ENCODE measurements at places on chromosomes 5 and 9.

- DNase-seq = no peak
Measured at GRCh38 chr9:80881320-80881719, 808.0 kb downstream of the TLE1 start.

GRCh38 chr5:35672995-35673394 is 55.3 kb downstream of the SPEF2 start:
- DNase-seq = peak; percentile 8

GRCh38 chr9:32345243-32345642 is 39.2 kb upstream of the ACO1 start:
- DNase-seq = no peak

DNA sequence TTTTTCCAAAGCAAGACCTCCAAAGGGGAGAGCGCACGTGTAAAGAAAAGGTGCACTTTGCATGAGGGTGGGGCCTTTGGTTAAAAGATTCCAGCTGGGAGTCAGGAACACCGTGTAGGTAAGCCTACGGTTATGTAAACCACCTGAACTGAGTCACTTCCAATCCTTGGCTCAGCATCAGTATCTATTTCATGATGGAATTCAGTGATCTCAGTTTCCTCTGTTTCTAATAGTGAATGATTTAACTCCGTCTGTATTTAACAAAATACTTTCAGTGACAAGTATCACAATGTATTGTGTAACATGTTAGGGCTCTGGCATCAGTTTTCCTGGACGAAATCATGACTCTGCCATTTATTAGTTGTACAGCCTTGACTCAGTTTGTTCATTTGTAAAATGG is 1.3 kb upstream of the SVEP1 start:
- DNase-seq = no peak

GRCh38 chr5:154363411-154363810 is 82.4 kb upstream of the SAP30L start:
- no peak for DNase-seq

- DNase-seq = no peak
Measured at GRCh38 chr5:34009610-34010009, 1.8 kb upstream of the AMACR start.

GRCh38 chr9:92728831-92729734 is 35.5 kb downstream of the BICD2 start:
- DNase-seq = peak; percentile 78

DNA sequence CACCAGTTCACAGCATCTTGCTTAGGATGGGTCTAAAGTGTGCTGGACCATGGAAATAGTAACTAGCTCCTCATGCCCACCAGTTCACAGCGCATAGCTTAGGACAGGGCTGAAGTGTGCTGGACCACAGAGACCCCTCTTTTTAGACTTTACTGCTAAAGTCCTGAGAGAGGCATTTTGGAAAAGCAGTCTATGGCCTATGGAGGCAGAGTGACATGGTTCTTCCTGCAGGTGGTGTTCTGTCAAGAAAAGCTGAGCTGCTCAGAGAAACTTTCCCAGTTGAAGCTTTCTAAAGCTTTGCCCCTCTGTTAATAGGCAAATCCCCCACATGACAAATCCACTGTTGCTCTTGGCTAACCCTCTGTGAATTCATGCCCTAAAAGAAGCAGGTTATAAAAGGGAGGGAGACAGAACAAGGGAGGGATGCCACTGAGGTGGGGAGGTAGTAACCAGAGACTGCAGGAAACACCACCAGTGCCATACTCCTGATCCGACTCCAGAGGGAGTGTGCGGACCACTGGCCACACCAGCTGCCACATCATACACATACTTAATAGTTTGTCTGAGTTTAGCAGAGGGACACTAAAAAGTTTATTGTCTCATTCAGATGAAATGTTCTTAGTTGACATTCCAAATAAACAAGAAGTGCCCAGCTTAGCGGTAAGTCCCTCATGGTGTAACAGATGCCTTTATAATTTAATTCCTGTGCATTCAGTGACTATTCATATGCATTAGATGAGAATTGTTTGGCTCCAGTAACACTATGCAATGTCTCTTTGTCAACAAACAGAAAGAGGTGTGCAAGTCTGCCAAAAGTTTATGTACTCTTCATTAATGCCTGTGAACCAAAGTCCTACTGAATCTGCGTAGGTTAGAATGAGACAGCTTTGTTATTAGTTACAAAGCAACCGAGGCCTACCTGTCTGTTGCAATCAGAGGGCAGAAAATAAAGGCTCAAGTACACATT is 236.2 kb upstream of the NFIL3 start:
- DNase-seq = peak; percentile 22

DNA sequence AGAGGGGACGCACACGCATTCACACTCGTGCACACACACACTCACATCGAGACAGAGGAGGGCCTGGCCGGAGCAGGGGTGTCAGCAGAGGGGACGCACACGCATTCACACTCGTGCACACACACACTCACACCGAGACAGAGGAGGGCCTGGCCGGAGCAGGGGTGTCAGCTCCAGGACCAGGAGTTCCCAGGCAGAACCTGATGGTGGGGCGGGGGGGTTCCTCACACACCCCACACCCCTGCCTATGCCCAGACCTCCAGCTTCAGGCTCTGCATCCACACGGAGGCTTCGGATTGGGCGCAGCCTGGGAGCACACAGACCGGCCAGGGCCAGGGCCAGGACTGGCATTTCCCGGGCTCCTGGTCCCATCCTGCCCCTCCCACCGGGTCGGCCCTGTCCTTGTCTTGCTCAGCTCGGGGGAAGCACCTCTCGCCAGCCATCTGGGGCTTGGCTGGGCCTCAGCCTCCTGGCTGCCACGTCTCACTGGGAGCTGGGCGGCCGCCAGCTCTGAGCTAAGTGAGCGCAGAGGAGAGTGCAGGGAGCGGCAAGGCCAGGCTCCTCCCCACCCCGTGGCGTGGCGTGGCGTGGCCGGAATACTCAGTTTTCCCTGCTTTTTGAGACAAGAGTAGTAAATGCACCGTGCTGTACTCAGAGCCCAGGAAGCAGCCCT is 31.3 kb downstream of the ADAMTS2 start:
- peak; percentile 77 for DNase-seq

GRCh38 chr5:151757233-151758140 is 944 bp downstream of the ATOX1 start:
- no peak for DNase-seq

- DNase-seq = no peak
Measured at GRCh38 chr9:104971511-104971910, 43.6 kb upstream of the ABCA1 start.

- no peak for DNase-seq
Measured at GRCh38 chr9:92969516-92970466, 22.5 kb downstream of the FGD3 start.

- DNase-seq = no peak
Measured at GRCh38 chr9:110131499-110131898, 76.5 kb downstream of the C9orf152 start.

DNA sequence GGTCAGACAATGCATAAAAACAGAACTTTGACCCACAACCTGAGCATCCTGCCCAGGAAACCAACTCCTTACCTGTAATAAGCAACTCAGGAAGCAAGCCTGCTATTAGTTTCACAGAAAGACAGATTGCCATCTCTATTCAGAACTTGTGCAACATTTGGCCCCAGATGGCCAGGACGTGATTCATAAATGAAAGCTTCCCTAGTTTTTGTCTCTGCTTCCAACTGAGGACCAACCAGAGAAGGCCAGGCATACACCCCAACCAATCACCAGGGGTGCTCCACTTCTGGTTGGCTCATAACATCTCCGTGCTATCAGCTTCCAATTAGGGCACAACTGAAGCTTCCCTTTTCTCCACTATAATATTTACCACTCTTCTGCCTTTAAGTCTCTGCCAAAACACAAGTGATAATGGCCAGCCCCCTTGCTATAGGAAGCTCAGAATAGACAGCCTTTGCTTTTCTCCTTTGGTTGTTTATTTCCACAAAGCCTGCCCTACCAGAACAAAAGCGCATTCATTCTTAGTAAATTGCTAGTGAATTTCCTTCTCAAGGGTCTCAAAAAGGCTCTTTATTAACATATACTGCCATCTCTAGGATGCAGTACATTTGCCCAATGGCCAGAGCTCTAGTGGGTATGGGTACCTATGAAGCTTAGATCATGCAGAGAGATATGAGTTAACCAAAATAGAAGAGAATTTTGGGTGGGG is 289.7 kb upstream of the DAP start:
- peak; percentile 58 for DNase-seq

- no peak for DNase-seq
Measured at GRCh38 chr5:108989761-108990392, 242.2 kb downstream of the FER start.

- no peak for DNase-seq
Measured at GRCh38 chr5:58019614-58020013, 440.3 kb downstream of the PLK2 start.

- no peak for DNase-seq
Measured at GRCh38 chr9:86459191-86459590, 105.0 kb upstream of the TUT7 start.

- no peak for DNase-seq
Measured at GRCh38 chr9:22363421-22363887, 83.2 kb upstream of the DMRTA1 start.

DNA sequence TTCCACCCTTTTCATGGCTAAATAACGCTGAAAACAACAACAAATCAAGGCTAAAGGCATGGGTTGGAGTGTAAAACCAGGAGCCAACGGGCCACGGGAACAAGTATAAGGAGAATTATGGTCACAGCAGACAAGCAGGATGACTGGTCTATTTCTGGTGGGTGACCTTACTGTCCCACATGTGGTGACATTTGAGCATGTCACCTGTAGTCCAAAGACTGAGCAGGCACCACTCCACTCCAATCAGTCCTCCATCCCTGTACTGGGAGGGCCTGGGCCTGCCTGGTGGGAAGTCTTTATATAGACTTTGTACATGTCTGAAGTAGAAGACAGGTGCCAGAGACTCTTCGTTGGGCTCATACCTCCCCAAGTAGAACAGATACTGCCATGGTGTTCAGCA is 36.8 kb downstream of the C9orf153 start:
- no peak for DNase-seq

DNA sequence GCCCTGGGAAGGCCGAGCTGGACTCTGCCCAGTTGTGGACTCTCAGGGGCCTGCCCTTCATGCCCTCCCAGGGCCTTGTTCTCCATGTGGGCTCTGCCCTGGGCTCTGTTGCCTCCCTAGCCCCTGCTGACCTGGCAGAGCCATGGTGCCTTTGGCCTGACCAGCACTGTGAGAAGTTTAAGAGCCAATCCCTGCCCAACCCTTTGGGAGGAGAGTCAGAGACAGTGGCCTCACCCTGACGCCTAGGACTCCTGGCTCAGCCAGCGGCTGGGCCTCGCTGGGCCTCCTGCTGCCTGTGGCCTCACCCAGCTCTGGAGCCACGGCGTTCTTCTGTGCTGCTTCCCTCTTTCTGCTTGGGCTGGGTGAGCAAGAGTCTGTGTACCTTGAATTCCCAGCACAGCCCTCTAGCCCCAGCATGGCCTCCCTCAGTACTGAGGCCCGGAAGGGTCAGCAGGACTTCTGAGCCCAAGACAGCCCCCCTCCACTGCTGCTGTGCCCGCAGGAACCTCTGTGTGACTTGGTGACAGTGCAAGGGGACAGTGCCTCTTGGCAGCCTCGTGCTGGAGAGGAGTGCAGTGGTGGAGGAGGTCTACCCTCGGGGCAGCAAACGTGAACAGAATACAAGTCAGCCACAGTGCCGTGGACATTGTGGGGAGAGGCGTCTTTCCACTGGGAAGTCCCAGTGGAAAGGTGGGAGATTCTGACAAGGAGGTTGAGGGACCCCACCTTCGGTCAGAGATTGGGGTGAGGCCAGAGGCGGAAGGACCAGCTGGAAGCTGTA is 97.4 kb downstream of the CACNA1B start:
- no peak for DNase-seq

DNA sequence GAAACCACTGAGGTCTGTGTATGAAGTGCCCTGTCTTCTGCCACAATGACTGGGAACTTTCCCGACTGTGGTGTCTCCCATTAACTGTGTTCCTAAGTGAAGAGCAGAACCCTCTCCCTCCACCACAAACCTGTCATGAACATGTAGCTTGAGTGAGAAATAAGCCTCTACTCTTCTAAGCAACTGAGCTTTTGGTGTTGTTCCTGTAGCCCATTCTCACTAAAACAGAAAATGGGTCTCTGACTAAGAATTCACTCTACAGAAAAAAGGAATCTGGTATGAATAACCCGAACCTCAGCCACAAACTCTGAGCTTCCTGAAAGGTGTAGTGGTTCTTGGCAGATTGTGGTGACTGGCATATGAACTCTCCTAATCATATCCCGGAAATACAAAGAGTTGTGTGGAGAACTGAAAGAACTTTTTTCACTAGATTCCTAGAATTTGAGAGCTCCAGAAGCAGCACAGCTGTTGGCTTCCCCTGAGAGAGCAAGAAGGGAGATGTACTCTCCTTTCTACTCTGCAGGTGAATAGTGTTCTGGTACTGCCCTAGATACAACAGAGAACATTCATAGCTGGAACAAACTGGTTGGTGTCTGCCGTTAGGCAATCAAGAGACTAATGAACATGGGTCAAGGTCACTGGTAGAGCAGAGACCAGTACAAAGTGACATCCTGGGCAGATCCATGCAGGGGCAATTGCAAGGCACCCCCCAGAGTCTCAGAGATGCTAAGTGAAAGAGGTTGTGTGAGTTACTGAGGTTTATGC is 283.8 kb downstream of the PDE4D start:
- DNase-seq = no peak

DNA sequence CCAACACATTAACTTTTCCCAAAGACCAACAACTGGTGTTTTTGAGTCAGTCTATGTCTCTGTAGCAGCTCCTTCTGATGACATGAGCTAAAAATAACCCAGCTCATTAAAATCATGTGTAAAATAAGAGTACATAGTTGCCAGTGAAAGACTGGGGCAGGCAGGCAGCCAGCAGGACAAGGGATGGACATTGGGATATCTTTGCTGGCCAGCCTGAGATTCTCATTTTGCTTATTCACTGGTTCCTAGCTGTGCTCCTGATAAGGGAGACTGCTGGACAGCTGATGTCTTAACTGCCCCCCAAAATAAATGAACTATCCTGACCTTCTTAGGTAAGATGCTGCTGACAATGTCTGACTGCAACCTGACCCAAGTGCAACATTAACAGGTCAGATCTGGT is 33.9 kb downstream of the EPB41L4B start:
- DNase-seq = no peak

DNA sequence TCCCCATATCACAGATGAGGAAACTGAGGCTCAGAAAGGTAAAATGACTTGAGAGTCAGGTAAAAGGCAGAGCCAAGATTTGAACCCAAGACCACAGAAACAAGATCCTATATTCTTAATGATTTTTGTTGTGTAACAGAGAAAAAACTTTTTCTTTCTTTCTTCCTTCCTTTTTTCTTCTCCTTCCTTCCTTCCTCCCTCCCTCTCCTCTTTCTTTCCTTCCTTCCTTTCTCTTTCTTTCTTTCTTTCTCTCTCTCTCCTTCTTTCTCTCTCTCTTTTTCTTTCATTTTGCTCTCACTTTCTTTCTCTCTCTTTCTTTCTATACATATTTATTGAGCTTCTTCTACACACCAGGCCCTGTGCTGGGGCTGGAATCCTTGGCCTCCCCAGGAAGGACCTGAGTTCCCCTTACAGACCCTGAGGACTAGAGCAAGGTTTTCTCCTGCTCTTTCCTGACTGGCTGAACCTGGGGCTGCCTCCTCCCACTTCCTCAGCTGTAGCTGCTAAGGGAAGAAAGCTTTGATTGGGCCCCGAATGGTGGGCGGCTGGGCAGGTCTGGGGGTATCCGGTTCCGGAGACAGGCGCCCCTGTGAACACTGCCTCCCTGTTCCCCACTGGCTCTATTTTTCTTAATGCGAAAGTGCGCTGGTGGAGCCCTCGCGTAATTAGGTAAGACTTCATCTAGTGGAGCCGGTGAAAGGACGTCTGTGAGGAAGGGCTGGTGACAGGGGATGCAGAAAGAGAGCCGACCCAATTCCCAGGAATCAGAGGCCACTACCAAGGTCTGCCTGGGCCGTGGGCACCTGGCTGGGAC is 27.4 kb upstream of the KIF12 start:
- DNase-seq = no peak

- DNase-seq = no peak
Measured at GRCh38 chr5:169221519-169221918, 79.4 kb downstream of the SLIT3 start.
